Cerebellum (tissue), 4 donors: ENCODE measurements at places on chromosomes 11 and 22.

DNA sequence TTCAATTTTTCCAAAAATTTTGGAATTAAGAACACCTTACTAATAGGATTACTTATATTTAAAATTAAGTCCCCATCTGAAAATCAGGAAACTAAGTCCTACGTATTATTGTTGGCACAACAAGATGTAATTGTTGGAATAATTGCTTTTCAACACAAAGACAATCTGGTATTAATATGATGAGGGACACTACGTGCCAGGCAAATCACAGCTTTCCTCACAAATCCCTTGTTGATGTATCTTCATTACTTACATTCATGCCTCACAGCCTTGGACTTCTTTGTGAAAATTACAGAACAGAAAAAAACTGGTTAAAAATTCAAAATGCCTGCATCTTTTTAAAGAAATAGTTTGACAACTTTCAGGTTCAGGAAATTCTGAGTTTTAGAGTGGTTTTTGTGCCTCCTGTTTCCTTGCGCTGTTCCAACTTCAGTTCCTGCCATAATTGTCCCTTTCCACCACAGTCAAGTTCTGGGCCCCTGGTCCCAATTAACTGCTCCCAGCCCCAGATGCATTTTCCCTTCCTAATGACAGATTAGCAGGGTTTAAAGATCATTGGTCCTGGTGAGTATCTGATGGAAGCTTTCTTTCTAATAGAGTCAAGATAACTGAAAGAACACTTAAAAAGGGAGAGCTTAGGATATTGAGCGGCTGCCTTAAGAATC is 23.3 kb upstream of the CCDC34 start:
- no peak for DNase-seq

GRCh38 chr22:32232191-32232830 is 22.8 kb downstream of the SLC5A4 start:
- no peak for DNase-seq

GRCh38 chr11:96149743-96150555 is 193.0 kb downstream of the MAML2 start:
- DNase-seq = no peak

- no peak for DNase-seq
Observed at GRCh38 chr11:2300936-2301630, 635 bp downstream of the C11orf21 start.

DNA sequence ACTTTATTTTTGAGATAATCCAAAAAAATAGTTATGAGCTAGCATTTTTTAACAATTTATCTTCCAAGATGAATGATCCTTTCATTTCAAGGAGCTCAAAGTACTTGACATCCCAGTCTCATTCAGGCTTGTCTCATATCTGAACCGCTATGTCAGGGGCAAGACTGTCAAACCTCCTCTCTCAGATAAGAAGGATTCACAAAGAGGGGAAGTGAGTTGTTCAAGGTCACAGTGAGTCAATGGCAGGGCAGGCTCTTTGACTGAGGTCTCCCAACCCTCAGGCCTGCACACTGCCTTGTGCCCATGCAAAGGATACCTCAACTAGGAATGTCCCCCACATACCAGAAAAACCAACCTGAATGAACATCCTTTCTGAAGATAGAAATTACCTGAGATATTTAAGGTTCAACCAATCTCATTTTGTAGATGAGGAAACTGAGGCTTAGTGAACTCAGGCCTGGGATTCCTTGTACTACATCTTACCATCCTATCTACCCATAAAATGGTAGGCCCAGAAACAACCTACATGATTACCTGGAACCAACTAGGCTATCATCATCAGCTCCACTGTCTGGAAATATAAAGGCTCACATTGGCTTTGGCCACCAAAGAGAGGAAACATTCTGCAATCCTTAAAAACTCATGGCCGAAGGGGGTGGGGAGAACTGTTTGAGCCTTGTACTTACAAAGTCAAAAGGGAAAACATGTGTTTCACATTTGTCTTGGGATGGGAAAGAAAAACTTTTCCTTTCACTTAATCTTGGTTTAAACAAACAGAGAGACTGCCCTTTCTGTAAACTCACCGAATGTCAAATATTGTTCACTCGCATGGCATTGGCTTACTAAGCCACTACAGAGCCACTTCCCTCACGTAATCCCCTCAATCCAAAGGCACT is 51.1 kb downstream of the LIF start:
- no peak for DNase-seq

GRCh38 chr22:40463017-40463631 is 92.7 kb downstream of the SGSM3 start:
- no peak for DNase-seq

DNA sequence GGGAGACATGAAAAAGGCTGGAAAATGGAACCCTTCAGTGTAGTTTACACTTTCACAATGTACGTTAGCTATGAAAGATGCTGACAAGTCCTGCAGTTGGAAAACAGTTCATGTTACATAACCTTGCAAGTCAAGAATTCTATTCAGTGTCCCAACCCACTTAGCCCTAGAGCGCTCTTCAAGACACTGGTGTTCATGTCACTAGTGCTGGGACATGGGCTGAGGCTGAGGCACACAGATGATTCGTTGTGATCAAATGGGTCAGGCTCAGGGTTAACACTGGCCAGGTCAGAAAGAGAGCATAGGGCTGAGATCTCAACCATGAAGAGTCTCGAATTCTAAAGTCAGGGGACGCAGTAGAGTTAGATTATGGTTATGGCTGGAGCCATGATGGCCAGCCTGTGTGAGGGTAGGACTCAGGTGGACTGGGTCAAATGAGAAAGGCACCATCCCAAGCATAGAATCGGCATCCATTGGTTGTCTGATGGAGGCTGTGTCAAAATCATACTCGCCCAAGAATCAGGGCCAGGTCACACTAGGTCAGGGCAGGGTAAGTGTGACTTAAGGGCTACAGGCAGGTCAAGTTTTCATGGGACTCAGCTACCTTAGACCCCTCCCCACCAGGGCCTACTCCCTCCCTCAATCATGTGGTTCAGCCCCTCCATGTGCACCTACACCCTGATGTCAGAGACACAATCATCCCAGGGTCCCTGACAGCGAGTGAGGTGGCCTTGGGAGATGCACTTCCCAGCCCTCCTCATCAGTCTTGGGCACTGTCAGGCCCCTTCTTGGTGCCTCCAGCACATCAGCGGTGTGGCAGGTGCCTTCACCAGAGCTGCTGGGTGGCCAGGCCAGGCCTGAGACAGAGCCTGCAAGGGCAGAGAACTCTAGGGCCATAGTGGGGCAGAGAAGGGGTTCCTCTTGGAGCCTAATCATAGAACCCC is 20.2 kb downstream of the IGLL5 start:
- DNase-seq = no peak

- no peak for DNase-seq
Observed at GRCh38 chr11:76698321-76699043, 27.9 kb upstream of the LRRC32 start.

DNA sequence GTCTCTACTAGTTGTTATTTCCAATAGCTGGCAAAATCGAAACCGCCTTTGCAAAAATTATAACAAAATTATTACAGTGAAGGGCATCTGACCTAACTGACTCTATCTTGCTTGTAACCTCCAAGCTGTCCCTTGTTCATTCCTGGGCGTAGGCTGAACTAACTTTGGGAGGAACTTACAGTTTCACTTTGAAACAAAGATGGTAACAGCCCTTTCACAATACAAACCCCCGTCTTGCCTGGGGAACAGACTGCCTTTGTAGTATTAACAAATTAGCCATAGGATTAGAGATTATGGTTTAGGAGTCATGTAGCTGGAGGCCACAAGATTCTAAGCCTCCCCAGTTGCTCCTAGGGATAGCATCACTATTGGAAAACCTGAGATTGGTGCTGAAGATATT is 131.6 kb upstream of the HSD17B12 start:
- DNase-seq = no peak

DNA sequence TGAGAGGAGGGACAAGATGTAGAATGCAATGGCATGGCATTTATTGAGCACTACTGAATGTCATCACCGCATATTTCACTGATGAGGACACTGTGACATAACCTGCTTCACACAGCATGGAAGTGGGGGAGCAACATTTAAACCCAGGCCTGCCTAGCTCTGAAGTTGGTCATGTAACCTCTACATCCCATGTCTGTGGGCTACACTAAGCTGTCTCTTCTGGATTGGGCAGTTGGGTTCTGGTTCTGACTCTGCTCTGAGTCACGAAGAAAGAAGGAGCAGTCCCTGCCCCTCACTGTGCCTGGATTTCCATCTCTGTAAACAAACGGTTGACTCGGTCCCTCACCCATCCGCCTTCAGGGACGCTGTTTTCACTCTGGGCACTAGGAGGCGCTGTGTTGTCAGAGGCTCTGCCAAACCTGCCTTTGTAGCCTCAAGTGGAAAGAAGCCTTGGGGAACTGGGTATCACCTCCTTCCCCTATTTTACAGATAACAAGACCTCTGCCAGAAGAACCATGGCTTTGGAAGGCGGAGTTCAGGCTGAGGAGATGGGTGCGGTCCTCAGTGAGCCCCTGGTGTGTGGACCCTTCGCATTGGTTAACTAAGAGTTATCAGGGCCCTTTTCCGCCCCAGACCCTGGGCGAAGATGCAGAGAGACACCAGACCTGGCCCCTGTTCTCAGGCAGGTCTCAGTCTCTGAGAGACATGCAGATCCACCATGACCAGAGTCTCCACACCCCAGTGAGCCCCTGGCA is 12.7 kb upstream of the ARHGEF17 start:
- DNase-seq = no peak

GRCh38 chr11:22567759-22568158 is 57.9 kb downstream of the FANCF start:
- no peak for DNase-seq

GRCh38 chr22:39443398-39443797 is 13.4 kb upstream of the MGAT3 start:
- no peak for DNase-seq

DNA sequence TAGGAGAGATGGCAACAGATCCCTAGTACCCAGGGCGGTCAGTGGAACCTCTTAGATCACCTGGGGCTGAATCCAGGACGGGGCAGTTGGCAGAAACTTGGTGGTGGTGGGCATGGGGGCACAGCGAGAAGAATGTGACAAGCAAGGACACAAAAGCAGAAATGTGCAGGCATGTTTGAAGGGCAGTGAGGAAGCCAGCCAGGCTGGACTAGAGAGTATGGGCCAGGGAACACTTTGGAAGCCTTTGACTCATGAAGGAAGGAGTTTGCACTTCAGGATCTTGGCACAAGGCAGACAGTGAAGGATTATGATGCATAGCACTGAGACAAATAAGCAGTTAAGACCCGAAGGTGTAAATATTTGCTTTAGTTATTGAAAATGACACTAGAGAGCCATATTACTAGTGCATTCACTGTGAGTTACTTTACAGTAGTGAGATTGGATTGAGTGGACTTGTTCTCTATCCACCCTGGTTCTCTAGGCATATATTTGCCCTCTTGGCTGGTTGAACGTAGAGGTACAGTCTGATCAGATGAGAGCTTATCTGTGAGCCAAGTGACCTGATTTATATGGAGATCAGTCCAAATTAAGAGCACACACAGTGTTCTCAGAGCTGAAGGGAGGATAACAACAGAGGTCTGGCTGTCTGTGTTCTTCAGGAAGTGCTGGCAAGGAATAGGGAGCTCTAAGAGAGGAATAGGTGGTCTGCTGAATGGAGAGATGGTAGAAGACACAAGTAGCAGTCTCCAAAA is 210.4 kb downstream of the SNX19 start:
- DNase-seq = no peak
